GM04503 (cell line): ENCODE measurements at places on chromosomes 5 and 9.

GRCh38 chr5:143197260-143197656 is 206.2 kb downstream of the NR3C1 start:
- no peak for DNase-seq

DNA sequence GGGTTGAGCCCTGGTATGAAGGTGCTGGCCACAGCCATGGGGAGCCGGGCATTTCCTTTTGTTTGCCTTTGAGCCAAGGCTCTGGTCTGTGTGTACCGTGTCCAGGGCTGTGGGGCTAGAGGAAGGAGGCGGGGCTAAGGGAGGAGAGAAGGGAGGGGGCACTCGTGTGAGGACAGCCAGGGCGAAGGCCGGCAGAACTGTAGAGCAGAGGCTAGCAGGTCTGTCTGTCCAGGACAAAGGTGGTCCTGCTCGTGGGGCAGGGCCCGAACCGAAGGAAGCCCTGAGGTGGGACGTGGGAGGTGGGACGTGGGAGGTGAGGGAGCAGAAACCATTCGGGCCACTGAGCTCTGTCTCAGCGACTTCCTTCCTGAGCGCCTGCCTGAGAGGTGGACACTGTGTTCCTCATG is 41.3 kb upstream of the TESK1 start:
- no peak for DNase-seq

DNA sequence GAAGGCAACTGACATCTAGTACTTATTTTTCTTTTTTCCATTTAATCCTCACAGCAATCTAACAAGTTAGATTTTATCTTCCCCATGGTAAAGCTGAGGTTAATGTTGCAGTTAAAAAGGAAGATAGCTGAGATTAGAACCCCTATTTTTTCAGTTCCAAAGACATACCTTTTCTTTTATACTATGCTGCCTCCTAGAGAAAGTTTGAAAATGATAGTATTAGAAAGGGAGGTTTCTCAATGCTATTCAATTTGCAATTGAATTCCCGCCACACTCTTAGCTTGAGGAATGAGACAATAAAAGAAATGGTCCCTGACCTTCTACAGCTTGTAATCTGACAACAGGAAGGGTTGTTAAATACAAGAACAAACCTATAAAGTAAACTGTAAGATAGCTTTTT is 195.9 kb upstream of the TRIM32 start:
- no peak for DNase-seq

DNA sequence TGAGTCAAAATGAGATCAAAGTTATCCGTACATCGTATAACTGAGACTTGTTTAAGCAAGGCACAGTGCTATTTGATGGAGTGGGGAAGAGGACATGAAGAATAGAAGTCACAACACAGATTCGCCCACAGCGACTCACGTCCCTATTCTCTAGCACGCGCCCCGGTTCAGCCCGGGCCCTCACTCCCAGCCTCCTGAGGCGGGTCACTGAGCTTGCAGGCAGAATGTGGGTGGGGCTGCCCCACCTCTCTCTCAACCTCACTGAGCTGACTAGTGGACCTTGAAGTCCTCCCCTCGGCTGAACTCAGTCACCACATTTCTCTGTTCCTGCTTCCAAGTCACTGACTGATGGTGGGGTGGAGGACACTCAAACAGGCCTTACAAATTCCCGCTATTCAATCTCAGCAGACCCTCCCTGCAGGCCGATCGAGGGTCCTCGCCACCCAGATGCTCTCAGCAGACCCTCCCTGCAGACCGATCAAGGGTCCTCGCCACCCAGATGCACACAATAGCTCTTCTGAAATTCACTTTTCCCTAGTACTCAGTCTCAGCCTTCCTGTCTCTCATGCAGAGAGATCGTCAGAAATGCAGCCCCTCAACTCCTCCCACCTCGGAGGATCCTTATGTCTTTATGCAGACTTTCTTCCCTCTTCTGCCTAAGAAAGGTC is 12.9 kb downstream of the GLDC start:
- no peak for DNase-seq

DNA sequence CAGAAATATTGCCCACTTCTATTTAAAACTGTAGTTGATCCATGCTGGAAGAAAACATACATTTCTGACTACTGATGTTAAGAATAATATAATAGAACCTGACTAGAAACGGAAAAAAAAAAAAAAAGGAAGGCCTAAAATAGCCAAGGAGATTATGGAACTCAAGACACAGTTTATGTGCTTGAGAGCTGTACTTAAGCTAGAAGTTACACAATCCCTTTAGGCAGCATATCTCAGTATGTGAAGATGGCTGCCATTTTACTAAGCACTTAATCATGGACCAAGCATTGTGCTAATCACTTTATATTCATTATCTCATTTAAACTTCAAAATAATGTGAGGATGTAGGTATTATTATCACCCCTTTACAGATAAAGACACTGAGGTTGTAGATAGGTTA is 73.0 kb upstream of the NR4A3 start:
- no peak for DNase-seq

GRCh38 chr9:93308676-93309075 is 124.7 kb downstream of the WNK2 start:
- no peak for DNase-seq

DNA sequence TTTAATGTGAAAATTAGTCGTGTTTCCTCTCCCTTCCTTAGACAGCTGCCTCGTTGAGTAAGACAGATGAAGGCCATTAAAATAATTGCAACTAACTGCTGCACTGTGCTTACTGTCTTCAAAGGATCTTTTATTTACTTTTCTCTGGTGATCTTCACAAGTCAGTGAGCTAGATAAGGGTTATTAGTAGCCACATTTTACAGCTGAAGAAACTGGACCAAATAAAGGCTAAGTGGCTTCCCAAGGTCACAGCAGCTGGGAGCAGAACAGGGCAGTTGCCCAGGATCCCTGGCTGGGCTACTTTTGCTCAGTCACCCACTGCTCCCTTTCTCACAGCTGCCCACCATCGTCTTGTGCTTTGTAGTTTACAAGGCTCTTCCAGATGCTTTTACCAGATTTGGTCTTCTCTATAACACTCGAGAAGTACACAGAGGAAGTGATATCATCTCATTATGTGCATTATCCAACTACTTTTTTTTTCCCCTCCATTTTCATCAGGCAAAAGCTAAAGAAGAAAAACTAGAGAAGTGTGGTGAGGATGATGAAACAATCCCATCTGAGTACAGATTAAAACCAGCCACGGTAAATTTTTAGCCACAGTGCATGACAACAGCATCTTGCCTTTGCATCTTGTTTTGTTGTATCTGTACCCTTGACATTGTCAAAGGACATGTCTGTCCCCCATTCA is 61.8 kb downstream of the ERAP1 start:
- DNase-seq, result no peak

GRCh38 chr5:141484641-141485311 is at the start of gene PCDHGC4:
Gene PCDHGC4 (plus strand): TSS chr5:141485030. CDS start chr5:141485174, 144 bp downstream.
- no peak for DNase-seq

DNA sequence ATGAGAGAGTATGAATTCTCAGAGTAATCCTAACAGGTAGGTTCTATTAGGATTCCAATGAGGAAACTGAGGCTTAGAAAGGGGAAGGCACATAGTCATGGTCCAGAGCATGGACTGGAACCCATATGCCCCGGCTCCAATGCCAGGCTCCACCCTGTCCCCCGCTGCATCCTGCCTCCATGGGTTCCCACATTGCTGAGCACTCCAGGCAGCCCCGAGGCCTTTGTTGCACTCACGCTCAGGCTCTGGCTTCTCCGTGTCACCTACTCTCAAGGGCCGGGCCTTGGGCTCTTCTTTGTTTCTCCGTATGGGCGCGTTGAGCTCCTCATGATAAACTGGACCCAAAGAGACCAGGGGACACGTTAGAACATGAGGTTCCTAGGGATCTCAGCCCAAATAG is 5.0 kb upstream of the TOR1A start:
- no peak for DNase-seq

- DNase-seq, result no peak
These were observed 159.2 kb upstream of the RAI14 start for GRCh38 chr5:34496701-34497469.
